ENCODE measurements at places on chromosomes 2 and 18.

- DNase-seq: no peak
Measured at GRCh38 chr18:6759579-6759978, 30.1 kb downstream of the ARHGAP28 start.

DNA sequence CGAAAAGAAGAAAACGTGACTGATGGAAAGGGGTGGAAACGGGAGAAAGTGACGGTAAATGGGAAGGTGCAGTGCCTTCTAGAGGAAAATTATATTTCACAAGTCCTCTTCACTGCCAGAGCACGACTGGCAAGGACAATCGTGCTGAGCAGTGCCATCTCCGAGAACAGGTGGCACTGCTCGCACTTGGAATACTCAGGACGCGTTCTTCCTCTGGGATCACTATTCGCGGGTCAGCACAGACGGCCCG lies 364 bp downstream of the STAT1 start:
- no peak for DNase-seq

DNA sequence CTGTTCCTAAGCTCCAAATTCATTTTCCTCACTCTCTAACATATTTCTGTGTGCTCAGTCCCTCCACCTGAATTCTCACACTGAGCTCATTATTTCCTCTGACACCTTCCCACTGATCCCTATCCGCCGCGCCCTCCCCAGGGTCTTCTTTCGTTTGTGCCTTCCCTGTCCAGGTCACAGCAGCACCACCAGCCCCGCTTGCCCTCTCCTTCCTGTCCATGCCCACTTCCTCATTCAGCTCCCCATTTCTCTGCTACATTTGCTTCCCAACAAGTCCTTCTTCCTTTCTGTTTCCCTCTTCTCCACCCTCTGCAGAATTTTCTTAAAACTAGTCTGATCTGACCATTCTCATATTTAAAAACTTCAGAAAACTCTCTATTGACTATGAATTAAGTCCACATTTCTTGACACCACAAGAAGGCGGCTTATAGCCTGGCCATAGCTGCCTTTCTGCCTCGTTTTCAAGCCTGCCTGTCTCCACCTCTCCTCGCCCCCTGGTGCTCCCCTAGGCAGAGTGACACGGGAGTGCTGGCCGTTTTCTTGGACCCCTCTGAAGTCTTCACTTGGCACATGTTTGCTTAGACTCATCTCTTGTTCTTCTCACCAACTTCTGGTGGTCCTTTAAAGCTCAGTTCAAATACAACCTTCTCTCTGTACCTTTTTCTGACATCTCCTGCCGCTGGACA lies 138.7 kb upstream of the BOD1L2 start:
- no peak for DNase-seq

DNA sequence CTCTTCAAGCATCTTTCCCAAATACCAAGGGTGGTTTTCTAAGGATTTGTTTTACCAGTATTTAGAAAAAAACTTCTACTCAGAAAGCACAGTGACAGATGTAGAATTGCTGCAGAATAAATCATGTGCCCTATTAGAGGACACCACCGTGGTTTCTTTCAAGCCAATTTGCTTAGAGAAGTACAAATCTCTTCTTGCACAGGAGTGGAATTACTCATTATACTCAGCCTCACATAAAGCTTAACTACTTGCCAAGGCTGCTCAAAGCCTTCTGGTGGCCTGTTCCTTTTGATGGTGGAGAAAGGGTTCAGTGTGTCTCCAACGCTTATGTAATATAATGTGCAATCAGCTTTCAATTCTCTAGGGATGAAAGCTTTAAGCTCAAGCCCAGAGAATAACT lies 66.5 kb upstream of the CTNNA2 start:
- no peak for DNase-seq

- DNase-seq: no peak
Measured at GRCh38 chr2:177921726-177922125, 150.9 kb downstream of the PDE11A start.

GRCh38 chr18:9446839-9447238 lies 28.5 kb upstream of the RALBP1 start:
- DNase-seq: no peak

DNA sequence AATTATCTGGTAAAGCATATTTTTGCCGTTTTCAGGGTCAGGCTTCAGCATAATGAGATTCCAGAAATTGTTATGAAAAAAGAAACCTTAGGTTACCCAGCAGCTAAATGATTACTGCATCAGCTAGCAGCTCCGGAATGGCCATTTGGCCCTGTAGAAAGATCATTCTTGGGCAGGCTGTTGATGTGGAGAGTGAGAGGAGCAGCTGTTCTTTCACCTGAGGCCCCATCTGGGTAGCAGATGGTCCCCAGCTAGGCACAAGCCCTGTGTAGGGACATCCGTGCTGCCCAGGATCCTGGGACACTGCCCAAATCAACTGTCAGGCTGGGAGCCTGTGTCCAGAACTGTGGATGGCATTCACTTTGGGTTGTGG lies 61.8 kb downstream of the NEDD4L start:
- DNase-seq: no peak

DNA sequence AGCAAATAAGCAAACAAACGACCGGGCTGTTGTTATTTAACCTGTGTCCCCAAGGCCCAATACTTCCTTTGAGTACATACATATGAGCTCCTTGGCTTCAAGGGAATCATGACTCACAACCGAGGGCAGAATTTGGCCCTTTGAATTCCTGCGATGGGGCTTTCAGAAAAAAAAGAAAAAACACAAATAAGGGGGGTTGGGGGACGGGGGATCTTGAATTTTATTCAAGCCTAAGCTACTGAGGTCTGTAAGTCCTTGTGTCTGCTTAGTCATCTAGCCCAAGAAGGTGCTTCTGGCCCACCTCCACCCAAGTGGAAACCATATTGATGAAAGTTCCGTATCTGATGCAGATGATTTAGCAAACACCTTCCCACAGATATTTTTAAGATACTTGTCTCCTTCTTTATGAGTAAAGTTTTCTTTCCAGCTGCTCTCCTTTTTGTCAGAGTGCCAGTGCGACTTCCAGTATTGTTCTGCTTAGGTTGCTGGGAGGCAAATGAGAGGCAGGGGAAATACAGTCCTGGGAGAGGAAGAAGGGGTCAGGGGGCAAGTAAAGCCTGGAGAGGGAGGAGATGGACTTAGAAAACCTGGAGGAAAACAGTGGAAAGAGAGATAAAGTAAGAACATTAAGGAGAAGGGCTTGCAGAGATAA lies 169.6 kb downstream of the ZEB2 start:
- no peak for DNase-seq

DNA sequence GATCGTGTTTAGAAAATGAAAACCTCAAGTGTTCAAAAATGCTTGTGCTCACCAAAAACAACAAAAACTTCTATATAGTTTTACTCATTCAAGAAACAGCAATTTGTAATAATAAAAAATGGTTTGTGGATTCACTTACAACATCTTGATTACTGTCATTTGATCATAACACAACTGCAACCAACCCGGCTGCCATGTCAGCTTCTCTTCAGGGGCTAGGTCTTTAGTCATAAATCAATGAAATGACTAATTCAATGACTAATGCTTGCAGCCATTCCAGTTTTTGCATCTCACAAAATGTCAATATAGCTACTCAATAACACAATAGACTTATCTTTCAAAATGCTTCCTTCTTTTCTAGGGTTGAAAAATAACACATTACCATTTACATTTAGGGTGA lies 128.0 kb downstream of the OLA1 start:
- no peak for DNase-seq

DNA sequence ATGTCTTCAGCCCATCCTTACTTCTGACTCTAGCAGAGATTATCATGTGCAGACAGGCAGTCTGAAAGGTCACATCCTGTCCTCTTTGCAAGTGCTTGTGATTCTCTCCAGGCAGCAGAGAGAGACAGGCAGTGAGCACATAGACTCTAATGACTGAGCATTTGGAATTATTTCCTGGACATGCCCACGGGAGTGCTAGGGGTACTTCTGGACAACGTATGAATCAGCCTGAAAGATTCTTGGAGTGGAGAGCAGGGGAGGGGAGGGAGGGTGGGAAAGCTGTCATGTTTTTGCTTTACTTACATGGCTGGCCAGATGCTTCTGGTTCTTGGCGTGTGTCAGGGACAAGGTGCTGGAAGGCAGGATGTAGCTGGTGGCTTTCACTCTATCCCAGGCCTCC lies 150.6 kb downstream of the RIF1 start:
- no peak for DNase-seq

DNA sequence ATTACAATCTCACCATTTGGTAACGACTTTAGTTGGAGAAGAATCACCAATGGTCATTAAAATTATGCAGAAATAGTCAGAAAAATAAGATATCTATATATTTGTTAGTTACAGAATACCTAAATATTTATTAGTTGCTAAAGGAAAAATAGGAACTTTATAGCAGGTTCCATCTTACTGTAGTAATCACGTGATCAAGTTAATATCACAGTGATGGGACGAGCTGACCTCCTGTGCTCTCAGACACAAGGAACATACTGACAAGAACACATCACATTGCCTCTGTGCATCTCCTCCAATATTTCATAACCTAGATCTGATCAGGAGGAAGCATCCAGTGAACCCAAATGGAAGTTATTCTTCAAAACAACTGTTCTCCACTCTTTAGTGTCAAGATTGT lies 215.3 kb downstream of the GALR1 start:
- no peak for DNase-seq

DNA sequence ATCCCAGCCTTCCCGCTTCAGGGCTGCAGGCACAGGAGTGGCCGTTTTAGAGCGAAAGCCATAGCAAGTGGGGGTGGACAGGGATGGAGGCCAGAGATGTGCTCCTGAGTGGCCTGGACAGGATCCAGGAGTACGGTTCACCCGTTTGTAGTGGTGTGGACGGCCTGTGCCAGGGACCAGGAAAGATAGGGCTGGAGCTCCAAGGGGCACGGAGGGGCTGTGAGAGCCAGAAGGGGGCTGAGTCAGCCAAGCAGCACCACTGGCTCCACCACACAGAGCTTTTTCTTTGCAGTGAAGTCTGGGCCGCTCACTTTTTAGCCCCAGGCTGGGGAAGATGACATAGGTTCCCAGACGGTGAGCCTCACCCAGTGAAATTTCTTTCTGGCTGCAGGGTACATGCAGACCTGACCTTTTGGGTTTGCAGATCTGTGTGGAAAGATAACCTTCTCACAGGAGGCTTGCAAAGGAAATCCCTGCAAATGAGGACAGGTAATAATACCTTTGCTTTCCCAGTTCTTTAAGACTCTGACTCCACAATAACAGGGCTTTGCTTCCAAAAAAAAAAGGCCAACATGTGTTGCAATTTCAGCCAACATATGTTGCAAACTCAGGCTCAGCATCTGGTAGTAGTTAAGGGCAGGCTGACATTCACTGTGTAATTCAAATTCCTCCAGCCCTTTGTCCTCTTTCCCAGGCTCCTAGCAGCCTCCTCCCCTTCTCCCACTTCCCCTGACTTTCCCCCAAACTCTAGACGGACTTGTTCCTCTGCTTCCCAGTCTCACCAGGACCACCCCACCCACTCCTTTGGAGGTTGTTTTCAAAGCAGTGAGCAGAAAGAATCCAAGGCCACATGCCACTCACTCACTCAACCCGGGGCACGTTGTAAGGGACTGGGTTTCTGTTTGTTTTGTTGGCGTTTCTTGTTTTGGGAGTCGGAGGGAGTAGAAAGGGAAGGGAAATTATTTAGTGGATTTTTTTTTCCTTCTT lies 20.3 kb upstream of the LAPTM4A start:
- DNase-seq: no peak

GRCh38 chr2:5035057-5035488 lies 657.1 kb upstream of the SOX11 start:
- DNase-seq: no peak

- no peak for DNase-seq
Measured at GRCh38 chr2:235868645-235869044, 299.5 kb downstream of the GBX2 start.

DNA sequence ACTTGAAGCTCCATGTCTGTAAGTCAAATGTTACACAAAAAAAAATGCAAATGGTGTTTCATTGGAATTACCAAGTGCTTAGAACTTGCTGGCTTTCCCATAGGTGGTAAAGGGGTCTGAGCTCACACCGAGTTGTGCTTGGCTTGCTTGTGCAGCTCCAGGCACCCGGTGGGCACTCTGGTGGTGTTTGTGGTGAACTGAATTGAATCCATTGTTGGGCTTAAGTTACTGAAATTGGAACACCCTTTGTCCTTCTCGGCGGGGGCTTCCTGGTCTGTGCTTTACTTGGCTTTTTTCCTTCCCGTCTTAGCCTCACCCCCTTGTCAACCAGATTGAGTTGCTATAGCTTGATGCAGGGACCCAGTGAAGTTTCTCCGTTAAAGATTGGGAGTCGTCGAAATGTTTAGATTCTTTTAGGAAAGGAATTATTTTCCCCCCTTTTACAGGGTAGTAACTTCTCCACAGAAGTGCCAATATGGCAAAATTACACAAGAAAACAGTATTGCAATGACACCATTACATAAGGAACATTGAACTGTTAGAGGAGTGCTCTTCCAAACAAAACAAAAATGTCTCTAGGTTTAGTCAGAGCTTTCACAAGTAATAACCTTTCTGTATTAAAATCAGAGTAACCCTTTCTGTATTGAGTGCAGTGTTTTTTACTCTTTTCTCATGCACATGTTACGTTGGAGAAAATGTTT lies 97.9 kb upstream of the IL1R2 start:
- DNase-seq: no peak

- no peak for DNase-seq
Measured at GRCh38 chr2:199148076-199148845, 309.5 kb downstream of the SATB2 start.

- DNase-seq: no peak
Measured at GRCh38 chr18:76569644-76570419, 74.8 kb upstream of the ZNF516 start.

- no peak for DNase-seq
Measured at GRCh38 chr2:173511942-173512341, 157.3 kb downstream of the CDCA7 start.

- DNase-seq: no peak
Measured at GRCh38 chr18:51385270-51385669, 187.8 kb upstream of the MEX3C start.

DNA sequence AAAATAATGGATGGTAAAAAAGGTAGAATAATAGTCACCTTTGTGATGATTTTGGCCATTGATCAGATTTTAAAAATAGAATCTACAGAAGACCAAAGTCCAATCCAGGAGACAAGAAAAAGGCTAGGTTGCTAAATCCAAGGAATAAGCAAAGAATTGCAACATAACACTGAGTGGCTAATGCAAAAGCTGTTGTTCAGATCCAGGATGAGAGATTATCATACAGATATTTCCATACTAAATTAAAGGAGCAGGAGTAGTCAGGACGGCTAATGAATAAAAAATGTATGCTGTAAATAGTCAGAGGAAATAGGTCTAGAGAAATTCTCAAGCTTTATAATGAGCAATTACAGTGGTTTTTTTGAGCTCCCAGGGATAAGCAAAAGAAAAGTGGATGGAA lies 745.9 kb upstream of the ACVR2A start:
- no peak for DNase-seq

DNA sequence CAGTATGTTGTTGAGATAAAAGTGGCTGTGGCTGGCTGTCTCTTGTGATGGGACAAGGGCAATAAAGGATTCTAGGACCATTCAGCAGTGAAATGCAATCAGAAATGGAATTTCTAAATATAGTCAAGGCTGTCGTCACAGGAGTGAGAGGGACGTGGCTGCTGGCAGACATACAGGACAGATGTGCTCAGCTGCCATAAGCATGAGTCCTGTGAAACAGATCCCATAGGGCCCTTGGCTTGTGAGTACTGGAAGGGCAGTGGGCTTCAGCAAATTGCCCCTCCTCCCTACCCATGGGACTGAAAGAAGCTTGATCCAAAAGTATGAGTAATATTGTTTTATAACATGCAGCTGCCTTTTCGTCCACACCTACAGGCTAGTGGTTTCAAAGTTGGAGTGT lies 4.2 kb upstream of the CNNM3 start:
- no peak for DNase-seq

- DNase-seq: no peak
Measured at GRCh38 chr18:3607309-3608098, 157.5 kb downstream of the TGIF1 start.

- DNase-seq: no peak
Measured at GRCh38 chr2:558302-558642, 118.9 kb downstream of the TMEM18 start.

Data from effector CD8-positive, alpha-beta T cell (primary cell).